T-cell (primary cell): ENCODE measurements at places on chromosomes 4 and X. TPM values are rescaled to one million over a fixed set of nuclear protein-coding genes. Genes with fewer than 3 reads are reported as not detected.

Gene NXF2B
- not detected for total RNA-seq

Gene AWAT2
- total RNA-seq, result not detected

Gene FRMD7
- total RNA-seq, result not detected

GRCh38 chrX:40245488-40246071, 147.8 kb upstream of the BCOR start:
- no peak overlapping the region for H3K4me3 ChIP-seq
- no peak for DNase-seq
- H3K36me3 ChIP-seq, result no peaks in the 10 kb centered on the region
- no peak overlapping the region for H3K27ac ChIP-seq
- H3K4me1 ChIP-seq, result peaks cover 5% of the 10 kb centered on the region

DNA sequence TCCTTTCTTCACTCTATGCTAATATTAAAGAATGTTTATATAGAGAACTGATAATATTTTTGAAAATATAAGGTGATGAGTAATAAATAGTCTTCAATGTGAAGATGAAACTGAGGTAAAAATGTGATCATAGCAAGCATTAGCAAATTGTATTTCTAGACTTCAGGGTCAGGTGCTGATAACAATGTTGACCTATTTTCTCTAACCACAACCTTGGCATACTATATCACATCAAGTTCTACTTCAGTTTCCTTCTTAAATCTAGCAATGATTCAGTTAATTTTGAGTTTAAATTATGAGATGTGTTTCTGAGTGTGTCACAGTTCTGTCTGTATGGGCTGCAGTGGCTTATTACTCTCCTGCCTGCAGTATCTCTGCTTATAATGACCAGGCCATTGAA, 209.4 kb downstream of the RAPGEF2 start:
- H3K27ac ChIP-seq, result no peak overlapping the region
- peaks cover 2% of the 10 kb centered on the region for H3K36me3 ChIP-seq
- no peak overlapping the region for H3K4me3 ChIP-seq
- H3K27me3 ChIP-seq, result no peaks in the 10 kb centered on the region

DNA sequence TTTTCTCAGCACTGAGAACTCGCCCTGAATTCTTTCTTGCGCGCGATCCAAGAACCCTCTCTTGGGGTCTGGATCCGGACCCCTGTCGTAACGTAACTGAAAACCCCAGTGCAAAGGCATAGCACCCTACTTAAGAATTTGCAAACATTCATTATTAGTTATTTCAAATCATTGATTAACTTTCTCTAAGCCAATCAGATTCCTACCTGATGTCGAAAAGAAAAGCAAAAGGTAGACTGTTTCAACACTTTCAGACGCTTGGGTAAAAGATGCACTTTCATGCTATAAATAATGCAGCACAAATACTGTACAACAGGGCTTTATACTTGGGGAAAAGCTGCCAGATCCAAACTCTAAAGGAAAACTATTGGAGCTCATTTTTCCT, 817 bp upstream of the WDR19 start:
- peak overlapping the region; percentile 52 for H3K27ac ChIP-seq
- H3K4me1 ChIP-seq, result peaks cover 5% of the 10 kb centered on the region
- H3K27me3 ChIP-seq, result no peaks in the 10 kb centered on the region
- H3K4me3 ChIP-seq, result peak overlapping the region; percentile 32
- no peaks in the 10 kb centered on the region for H3K36me3 ChIP-seq
- no peak for DNase-seq

- no peaks in the 10 kb centered on the region for H3K27me3 ChIP-seq
- peak within 1 kb of the TSS; percentile 58 for H3K27ac ChIP-seq
- H3K36me3 ChIP-seq, result no peaks in the 10 kb centered on the region
- H3K4me3 ChIP-seq, result peak within 1 kb of the TSS; percentile 52
- H3K4me1 ChIP-seq, result no peaks in the 10 kb centered on the region
- peak; percentile 88 for DNase-seq
Measured at GRCh38 chrX:103310555-103311398, at the start of gene BEX2. Gene BEX2 (minus strand): TSS chrX:103310990. CDS start chrX:103309976, 1,014 bp downstream.

DNA sequence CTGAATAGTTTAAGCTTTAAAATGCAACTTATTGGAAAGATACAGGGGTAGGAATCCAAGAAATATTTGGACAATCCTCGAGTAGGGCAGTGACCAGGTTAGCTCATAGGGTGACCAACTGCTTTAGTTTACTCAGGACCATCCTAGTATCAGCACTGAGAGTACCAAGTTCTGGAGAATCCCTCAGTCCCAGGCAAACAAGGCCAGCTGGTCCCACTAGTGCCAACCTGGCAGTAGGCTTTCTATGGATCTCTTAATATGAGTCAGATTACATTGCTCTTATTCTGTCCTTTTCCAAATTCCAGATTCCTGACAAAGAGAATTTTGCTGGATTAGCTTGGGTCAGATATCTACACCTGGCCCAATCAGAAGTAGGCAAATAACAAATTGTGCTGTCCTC, 493.7 kb downstream of the KCNIP4 start:
- H3K4me1 ChIP-seq, result no peaks in the 10 kb centered on the region
- DNase-seq, result no peak
- no peak overlapping the region for H3K27ac ChIP-seq
- H3K4me3 ChIP-seq, result no peak overlapping the region

DNA sequence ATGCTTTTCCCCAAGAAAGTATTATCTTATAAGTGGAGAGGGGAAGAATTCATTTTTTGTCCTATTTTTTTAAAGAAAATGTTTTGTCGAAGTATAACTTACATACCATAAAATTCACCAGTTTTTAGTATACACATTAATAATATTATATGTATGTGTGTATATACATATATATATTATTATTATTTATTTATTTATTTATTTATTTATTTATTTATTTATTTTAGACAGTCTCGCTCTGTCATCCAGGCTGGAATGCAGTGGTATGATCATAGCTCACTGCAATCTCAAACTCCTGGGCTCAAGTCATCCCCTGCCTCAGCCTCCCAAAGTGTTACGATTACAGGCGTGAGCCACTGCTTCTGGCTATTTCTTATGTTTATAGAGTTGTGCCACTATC, 334.1 kb downstream of the ZNF674 start:
- no peaks in the 10 kb centered on the region for H3K4me1 ChIP-seq
- H3K27me3 ChIP-seq, result no peaks in the 10 kb centered on the region
- DNase-seq, result no peak
- no peak overlapping the region for H3K27ac ChIP-seq
- no peaks in the 10 kb centered on the region for H3K36me3 ChIP-seq

- H3K27ac ChIP-seq, result no peak overlapping the region
- H3K36me3 ChIP-seq, result no peaks in the 10 kb centered on the region
- H3K27me3 ChIP-seq, result peaks cover 14% of the 10 kb centered on the region
- no peak for DNase-seq
- no peak overlapping the region for H3K4me3 ChIP-seq
Measured at GRCh38 chr4:16055873-16056272, 27.9 kb downstream of the PROM1 start.

- no peaks in the 10 kb centered on the region for H3K4me1 ChIP-seq
- no peaks in the 10 kb centered on the region for H3K36me3 ChIP-seq
- no peaks in the 10 kb centered on the region for H3K27me3 ChIP-seq
- no peak for DNase-seq
Measured at GRCh38 chr4:21507439-21507838, 441.1 kb downstream of the KCNIP4 start.

GRCh38 chr4:122992057-122992456, 69.7 kb upstream of the NUDT6 start:
- H3K27me3 ChIP-seq, result no peaks in the 10 kb centered on the region
- H3K4me1 ChIP-seq, result no peaks in the 10 kb centered on the region
- peaks cover 9% of the 10 kb centered on the region for H3K36me3 ChIP-seq
- DNase-seq, result no peak
- no peak overlapping the region for H3K4me3 ChIP-seq

- H3K27me3 ChIP-seq, result no peaks in the 10 kb centered on the region
- no peak for DNase-seq
- H3K4me1 ChIP-seq, result no peaks in the 10 kb centered on the region
- H3K36me3 ChIP-seq, result no peaks in the 10 kb centered on the region
Measured at GRCh38 chrX:100944601-100945000, 15.9 kb upstream of the XKRX start.

GRCh38 chr4:119266153-119266552, 53.6 kb downstream of the USP53 start:
- no peaks in the 10 kb centered on the region for H3K4me1 ChIP-seq
- H3K36me3 ChIP-seq, result no peaks in the 10 kb centered on the region
- H3K27me3 ChIP-seq, result no peaks in the 10 kb centered on the region
- H3K27ac ChIP-seq, result no peak overlapping the region

GRCh38 chr4:184310881-184311709, 93.4 kb upstream of the ENPP6 start:
- no peaks in the 10 kb centered on the region for H3K27me3 ChIP-seq
- H3K27ac ChIP-seq, result no peak overlapping the region
- H3K4me3 ChIP-seq, result no peak overlapping the region
- H3K36me3 ChIP-seq, result no peaks in the 10 kb centered on the region
